ENCODE measurements at places on chromosomes 1 and 21.

DNA sequence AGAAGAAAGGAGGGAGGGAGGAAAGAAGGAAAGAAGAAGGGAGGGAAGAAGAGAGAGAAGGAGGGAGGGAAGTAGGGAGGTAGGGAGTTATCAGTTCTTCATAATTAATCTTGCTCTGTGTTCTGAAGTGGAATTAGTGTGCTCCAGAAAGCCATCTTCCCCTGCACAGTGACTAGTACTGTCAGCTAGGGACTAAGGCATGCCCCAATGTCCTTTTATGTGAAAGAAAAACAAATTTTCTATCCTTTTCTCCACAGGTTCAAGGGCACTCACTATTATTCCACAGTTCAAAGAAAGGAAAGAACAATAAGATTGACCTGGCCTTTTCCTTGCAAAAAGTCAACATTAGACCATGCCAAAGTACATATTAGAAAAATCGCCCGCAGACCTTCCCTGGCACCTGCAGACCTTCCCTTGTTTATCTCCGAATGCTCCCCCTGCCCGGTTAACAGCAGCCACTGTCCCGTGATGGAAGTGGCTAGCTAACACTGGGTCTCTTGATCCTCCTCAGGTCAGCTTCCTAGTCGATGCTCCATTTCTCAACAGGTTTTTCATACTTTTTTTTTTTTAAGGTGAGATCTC, 107.2 kb upstream of the EDEM3 start:
- DNase-seq, result no peak

- DNase-seq, result no peak
Measured at GRCh38 chr1:77398152-77398551, 116.3 kb downstream of the AK5 start.

DNA sequence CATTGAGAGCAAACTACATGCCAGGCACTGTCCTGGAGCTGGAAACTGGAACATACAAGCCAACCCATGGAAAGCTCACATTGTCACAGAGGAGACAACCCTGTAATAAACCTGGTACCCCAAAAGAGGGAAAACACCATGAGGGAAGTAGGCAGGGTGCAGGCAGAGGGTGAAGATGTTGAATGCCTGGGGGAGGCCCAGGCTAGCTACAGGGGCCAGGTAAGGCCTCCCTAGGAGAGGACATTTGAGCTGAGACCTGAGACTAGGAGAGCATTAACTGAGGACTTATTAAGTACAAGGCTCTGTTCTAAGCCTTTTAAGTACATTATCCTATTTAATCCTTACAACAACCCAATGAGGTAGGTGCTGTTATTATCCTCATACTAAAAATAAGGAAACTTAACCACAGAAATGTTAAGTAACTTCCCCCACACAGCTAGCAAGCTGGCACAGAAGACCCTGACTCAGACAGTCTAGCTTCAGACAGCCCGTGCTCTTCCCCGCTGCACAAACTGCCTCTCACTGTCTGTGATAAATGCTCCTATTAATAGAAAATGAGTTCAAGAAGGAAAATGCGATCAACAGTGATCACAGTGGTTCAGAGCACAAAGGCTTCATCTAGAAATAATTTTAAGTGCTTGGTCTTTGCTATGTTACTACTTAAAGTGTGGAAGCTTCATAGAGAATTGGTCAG, 41.8 kb downstream of the ZNF281 start:
- DNase-seq, result no peak

GRCh38 chr1:64861611-64862010, 104.7 kb downstream of the JAK1 start:
- DNase-seq, result no peak

DNA sequence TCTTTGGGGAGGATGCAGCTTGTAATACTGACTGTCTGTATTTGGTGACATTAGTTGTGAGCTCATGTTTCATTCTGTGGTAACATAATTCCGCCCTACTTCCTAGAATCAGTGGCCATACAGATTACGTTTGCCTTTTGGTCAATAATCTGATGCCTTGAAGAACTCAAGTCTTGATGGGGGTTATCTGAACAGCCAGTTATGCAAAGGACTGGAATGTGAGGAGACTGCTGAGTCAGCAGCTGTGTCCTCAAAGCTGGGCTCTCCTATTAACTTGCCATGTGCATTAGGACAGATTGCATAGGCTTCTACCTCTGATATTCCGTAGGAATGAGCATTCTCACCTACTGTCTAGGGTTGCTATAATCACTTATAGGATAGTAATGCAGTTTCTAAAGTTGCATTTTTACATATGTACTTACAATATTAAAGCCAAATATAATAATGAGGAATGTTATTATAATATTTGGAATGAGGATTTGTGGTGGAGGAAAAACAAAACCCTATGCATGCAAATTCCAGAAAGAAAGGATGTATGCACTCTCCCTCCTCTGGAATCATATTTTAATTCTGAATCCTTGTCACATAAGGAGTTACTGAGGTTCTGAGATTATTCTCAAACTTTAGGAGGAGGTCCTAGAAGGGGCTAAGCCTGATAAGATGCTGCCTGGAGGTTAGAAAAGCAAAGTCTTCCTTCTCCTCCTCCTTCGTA, 116.0 kb downstream of the NOS1AP start:
- DNase-seq, result no peak

GRCh38 chr1:59237900-59238299, 59.0 kb upstream of the FGGY start:
- DNase-seq, result no peak

- no peak for DNase-seq
Measured at GRCh38 chr1:62849031-62849430, 65.1 kb downstream of the ATG4C start.

DNA sequence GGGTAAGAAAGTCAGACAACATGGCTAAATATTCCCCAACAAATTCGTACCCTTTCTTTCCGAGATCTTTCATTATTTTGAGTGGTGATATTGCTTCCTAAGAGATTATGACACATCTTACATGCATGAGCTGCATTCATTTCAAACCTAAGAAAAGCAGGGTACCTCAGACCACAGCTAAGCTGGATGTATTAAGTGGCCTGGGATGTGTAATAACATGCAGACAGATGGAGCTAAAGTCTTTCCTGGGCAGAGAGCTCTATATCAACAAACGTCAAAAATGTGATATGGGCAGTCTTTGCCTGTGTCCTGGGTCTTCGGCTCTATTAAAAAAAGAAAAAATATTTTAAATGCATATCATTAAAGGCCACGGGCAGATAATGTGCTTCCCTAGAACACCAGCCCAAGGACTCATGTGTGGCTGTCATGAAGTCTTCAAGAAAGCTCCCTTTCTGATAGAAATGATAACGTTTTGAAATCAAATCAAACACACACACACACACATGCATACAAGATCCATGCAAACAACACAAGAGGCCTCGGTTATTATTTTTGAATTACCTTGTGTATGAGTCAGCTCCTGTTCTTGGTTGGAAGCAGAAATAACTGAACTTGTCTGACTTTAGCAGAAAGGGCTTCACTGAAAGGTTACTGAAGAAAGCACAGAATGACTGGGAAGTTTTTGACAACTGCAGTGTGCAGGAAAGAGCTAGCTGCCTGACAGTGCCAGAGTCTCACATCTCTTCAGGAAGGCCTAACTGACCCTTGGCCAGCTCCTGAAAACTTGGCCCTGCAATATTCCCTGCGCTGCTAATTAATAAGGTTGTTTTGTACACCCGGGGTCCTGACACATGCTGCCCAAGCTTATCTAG, 231.2 kb downstream of the DSCAM start:
- DNase-seq, result no peak

DNA sequence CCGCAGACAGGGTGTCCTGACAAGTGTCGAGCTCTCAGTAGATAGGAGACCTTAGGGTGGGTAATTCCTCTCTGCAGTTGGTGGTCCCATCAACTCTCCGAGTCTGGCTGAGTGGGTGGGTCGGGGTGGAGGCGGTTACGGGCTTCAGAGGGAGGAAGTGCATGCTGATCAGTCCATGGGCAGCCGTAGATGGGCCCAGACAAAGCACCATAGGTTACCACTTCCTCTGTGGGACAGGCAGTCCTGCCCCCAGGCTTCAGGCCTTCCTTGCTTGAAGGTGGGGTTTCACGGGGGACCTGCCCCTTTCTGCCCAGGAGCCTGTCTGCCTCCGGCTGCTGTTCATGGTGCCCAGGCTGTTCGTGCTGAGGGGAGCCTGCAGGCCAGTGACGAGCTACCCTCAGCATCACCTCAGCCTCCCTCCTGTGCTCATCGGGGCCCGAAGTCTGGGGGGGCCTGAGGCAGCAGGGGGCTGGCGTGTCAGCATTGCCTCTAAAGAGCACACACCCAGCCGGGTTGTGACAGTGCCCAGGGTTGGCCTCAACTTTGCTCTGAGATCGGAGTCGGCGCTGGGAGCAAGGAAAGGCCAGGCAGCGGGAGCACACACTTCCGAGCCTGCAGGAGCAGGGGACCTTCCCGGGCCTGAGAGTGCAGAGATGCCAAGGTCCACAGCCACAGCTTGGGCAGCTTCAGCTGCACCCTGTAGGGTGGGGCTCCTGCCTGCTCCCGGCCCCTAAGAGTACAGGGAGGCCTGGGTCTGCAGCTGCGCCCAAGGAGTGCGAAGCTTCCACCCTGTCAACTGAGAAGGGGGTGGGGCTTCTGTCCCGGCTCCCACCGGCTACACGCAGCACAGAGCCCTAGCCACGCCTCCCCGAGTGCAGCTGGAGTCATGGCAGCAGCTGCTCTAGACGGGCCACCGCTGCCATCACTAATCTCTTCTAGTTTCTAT, 225.4 kb upstream of the NRIP1 start:
- no peak for DNase-seq

DNA sequence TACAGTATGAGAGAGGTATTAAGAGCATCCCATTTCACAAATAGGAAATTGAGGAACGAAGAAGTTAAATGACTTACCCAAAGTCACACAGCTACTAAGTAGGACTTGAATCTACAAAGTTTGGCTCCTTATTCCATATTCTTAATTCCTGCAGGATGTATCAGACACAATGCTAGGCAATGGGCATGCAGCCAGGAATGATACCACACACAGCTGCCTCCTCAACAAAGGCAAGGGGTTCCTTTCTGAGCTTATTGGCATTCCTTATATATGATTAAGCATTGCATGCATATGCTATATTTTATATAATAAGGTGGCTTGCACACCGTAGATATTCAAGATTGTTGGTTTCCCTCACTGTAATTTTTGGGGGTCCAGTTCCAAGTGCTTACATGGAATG, 34.2 kb upstream of the JUN start:
- DNase-seq, result no peak

- no peak for DNase-seq
Measured at GRCh38 chr1:42964044-42964812, 5.6 kb upstream of the SLC2A1 start.

GRCh38 chr1:67085326-67085725, 31.4 kb upstream of the SLC35D1 start:
- no peak for DNase-seq

DNA sequence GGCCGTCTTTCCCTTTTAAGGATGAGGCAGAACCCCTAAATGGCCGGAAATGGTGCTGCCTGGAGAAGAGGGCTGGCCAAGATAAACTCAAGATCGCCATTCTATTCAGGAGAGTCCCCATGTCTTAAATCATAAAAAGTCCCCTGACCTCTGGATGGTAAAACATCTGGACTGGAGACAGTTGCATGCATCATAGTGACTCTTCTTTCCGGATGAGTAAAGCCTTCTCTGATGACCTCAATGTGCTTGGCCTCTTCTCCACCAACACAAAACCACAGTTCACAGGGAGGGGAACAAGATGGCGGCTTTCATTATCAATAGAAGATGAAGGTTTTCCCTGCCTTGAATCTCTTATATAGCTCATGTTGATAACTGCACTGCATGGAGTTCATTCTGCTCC, 27.5 kb upstream of the H6PD start:
- no peak for DNase-seq

DNA sequence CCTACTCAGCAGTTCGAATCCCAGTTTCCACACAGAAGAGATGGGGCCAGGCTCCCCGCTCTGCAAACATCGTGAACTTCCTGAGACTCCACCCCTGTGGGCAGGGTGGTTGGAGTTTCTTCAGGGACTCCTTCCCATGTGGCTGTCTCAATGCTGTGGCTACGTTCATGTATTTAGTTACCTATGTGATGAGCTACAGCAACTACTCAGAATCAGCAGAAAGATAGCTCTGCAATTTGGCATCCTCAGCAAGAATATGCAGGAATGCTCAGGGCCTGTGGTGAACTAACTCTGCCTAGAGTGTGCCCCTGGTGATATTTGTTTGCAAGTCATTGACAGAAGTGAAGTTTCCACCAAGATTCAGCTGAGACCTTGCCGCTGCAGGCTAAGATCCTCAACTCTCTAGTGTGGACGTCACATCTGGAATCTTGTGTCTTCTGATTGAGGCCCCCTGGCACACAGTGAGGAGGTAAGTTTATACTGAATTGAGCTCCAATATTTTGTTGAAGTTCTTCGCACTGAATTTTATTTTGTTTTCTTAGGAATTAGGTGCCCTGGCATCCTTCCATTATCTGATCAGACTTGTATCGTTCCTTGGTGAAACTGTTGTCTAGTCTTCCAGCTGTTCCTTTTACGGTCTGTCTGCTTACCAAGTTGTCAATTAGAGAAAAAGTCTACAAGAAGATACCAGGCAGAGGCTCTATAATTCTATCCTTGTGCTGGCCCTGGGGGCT, 8.2 kb upstream of the GLRX2 start:
- no peak for DNase-seq

DNA sequence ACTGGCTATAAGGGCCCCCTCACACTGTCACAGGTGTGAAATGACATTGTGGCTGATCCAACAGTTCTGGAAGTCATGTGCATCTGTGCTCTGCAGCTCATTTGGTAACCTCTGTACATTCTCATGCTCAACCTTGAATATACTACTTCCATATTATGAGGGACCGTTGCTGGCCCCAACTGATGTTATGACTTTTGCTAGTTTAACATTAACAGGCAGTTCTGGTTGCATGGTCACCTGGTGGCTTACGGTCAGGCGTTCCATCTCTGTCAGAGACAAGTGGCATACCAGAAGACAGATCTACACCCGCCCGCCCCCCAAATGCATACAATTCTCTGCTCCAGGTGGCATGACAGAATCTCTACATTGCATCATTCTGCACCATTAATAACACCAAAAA, 6.0 kb upstream of the DIP2A start:
- no peak for DNase-seq

DNA sequence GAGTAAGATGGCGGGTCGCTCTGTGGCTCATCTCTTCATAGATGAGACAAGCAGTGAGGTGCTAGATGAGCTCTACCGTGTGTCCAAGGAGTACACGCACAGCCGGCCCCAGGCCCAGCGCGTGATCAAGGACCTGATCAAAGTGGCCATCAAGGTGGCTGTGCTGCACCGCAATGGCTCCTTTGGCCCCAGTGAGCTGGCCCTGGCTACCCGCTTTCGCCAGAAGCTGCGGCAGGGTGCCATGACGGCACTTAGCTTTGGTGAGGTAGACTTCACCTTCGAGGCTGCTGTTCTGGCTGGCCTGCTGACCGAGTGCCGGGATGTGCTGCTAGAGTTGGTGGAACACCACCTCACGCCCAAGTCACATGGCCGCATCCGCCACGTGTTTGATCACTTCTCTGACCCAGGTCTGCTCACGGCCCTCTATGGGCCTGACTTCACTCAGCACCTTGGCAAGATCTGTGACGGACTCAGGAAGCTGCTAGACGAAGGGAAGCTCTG, 2.4 kb downstream of the TNFAIP8L2 start:
- no peak for DNase-seq

- DNase-seq, result no peak
Measured at GRCh38 chr1:98949166-98949565, 55.5 kb downstream of the PLPPR5 start.

All from activated T-cell treated with anti-CD3 and anti-CD28 coated beads for 24 hours (primary cell).